ENCODE measurements at places on chromosomes 5 and 9.

DNA sequence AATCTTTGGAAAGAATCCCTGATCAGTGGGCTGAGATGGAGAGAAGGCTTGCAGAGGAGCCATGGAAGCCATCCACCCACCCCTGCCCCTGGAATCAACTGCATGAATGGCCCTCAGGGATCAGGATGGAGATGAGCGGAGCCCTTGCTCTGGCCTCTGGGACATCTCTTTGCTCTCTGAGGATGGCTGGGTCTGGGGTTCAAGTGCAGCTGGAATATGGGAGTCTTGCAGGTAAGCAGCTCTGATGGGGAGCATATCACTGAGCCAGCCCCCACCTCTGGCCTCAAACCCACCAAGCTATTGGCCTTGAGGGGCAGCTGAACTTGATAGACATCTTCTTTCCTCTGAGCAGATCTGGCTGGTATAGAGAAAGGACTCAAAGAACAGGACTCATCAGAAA lies 76.1 kb downstream of the C5orf15 start:
- no peak for DNase-seq

GRCh38 chr5:157651623-157652376 lies 438 bp downstream of the SOX30 start:
- peak; percentile 41 for DNase-seq

DNA sequence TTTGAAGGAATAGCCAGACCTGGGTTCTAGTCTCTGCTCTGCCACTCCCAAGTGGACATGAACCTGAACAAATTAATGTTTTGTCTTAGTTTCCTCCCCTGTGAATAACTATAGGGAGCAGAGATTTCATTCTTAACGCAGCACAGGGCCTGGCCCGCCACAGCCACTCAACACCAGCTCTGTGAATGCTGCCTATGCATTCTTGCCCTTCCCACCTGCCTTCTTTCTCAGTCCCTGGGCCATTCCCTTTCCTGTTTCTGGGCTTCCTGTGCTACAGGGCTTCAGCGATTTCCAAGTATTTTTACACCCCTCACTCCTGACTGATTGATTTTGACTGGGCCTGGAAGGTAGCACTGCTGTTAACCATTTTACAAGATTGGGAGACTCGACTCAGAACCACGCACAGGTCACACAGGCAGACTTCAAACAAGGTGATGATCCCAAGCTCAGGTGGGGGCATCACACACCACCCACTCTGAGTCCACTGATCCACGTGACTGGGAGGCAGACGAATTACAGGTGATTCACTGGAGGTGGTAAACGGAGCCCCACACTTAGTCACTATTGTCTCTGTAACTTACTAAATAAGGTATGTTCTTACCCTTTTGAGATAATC lies 21.4 kb downstream of the PTPN3 start:
- no peak for DNase-seq

DNA sequence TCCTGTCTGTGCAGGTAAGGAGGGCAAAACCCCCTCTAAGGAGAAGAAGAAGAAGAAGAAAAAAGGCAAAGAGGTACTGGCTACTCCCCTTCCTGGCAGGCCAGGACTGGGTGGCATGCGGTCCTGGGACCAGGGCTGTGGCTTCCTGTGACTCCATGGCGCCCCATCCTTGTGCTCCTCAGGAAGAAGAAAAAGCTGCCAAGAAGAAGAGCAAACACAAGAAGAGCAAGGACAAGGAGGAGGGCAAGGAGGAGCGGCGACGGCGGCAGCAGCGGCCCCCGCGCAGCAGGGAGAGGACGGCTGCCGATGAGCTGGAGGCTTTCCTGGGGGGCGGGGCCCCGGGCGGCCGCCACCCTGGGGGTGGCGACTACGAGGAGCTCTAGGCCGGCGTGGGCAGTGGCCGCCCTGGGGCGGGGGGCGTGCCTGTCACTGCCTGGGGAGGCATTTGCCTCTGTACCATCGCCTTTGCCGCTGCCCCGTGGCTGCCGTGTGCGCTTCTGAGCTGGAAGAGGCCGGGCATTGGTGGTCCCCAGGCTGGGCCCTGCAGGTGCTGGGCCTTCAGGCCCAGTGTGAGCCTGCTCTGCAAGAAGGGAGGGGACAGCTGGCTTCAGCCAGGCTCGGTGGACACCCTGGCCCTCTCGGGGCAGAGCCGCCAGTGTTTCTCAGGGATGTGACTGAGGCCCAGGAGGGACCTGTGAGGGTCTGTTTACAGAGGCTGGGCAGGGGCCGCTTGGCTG lies 2.0 kb upstream of the AJM1 start:
- DNase-seq = no peak

- no peak for DNase-seq
Observed at GRCh38 chr5:145510324-145510723, 324.8 kb downstream of the PRELID2 start.

DNA sequence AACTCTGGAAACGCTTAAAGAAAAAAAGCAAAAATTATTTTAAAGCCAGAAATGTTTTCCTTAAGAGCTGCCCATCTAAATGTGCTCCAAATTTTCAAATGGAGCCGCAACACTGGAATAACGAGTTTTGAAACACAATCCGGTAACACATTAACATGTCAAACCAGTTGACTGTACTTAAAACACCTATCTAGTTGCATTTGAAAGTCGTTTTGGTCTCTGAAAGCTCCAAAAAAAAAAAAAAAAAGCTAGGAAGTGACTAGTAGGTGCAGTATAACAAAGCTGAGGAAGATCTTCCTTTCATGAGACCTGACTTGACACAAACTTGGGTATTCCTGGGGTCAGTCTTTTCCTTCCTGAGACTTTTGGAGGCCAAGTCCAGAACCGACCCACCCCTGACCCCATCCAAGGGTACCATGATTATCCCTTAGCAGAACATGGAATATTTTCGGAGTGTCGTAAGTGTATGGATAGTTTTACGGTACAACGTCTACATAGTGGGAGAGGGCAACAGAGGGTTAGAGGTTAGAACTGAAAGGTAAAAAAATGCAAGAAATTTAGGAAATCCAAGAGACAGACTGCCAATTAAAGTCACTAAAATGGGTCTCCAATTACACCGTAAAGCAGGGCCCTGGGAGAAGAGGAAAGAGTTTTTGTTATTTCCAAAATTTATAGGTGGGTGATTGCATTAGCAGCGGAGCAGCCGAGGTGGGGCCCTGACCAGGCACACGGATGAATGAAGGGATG lies 812 bp downstream of the CETN3 start:
- no peak for DNase-seq

DNA sequence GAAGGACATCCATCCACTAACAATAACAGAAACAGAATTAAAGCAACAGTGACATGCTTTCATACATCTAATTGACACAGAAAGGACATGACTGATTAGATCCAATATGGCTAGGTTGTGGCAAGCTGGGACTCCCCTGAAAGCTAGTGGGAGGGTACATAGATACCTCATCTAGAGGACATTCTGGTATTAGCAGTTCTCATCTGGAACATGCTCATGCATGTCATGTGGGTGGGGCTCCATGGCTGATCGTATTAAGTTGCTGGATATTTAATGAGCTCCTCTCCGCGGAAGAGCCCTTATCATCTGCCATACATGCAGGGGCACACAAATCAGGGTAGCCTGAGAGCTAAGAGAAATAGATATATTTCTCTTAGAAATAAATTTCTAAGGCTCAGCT lies 358.9 kb downstream of the ICE1 start:
- DNase-seq = no peak
